Activated CD4-positive, alpha-beta memory T cell treated with anti-CD3 and anti-CD28 coated beads, Interleukin-2, amount 10 ng/mL, durations not matched to agents 7 days and 5 days (primary cell): ENCODE measurements at places on chromosomes 16 and 17. TPM values are rescaled to one million over a fixed set of nuclear protein-coding genes. Genes with fewer than 3 reads are reported as not detected.

DNA sequence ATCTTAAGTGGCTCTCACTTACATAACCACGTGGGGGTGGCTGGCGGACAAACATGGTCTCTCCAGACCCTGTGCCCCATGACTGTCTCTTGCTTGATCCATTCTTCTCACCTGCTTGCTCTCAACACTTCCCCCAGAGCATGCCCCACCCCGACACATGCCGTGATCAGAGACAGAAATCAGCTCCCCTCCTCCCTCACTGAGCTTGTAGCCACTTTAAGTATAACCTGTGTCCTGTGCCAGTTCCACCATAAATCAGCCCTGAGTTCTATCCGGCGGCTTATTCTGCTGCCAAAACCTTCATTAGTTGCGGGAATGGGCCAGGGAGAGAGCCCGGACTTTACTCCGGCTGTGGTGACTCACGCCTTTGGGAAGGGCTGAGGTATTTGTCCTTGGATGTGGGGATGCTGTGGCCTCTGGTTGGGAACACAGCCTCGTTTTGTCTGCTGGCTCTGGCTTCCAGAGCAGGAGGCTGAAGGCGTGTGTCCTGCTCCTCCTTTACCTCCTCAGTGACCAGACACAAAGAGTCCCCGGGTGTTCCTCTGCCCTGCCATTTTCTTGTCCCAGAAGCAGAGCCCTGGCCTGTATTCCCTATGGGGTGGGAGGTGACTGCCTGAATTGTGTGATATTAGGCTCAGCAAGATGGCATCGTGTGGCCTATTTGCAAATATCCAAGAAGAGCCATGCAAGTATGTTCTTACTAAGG is 21.1 kb downstream of the ANKRD40 start:
- no peak for DNase-seq

DNA sequence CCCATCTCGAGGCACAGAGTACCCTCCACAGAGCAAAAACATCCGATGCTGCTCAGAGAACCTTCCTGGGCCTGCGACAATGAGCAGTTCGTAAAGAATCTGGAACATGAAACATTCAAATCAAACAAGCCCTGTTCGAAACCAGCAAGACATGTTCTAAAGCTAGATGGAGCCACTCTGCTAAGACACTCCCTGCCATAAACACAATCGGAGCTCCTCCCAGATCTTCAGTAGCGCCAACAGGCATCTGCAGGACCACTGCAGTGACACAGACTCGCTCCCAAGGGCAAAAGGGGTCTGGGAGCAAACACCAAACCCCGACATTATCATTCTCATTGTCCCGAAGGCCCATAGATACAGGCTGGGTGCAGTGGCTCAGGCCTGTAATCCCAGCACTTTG is 108.7 kb downstream of the ZFHX3 start:
- no peak for DNase-seq

DNA sequence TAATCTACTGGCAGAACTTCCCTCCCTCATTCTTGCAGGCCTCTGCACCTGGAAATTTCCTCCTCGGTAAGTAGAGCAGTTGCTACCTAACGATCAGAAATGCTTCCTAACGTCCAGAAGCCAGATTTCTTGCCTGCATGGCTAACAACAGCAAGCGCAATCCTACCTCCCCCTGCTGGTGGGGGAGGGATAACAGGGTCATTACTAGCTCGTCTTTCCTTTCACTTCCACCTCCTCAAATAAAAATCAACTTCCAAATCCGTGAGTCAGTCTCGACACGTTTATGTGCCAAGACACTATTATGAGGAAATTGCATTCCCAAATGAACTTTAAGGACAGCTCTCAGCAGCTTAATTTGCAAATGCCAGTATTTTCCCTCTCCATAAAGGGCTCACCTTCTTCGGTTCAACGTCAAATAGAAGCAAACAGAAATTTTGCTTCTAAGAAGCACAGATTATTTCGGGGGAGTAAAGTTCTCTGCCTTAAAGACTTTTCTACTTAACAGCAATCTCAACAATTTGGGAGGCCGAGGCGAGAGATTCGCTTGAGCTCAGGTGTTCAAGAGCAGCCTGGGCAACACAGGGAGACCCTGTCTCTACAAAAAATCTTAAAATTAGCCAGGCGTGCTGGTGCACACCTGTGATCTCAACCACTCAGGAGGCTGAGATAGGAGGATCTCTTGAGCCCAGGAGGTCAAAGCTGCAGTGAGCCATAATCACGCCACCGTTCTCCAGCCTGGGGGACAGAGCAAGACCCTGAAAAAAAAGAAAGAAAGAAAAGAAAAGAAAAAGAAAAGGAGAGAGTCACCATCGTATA is 188.6 kb upstream of the PSMD7 start:
- DNase-seq, result peak; percentile 30

- no peak for DNase-seq
Measured at GRCh38 chr16:18832613-18833012, 31.3 kb upstream of the ARL6IP1 start.

DNA sequence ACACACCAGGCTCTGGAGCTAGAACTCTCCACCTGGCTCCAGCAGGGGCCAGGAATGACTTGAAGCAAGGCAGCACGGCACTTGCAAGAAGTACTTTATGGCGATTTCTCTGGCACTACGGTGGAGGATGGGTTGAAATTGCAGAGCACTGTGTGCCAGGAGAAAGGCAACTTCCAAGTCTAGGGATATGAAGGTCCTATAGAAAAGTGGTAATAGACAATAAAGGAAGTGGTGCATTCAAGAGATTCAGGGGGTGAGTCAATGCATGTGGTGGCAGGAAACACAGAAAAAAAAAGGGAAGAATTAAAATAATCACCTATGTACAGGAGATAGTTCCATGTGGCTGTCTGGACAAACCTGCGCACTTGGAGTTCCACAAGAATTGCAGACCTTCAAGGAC is 240.3 kb upstream of the DYNLRB2 start:
- DNase-seq, result no peak

ZPBP2 gene
- not detected for total RNA-seq

TUBG2 gene
- total RNA-seq, result 7.5 TPM

ODAD4 gene
- total RNA-seq, result 1.7 TPM

KANSL1 gene
- 105 TPM for total RNA-seq
